ENCODE measurements at places on chromosomes 16 and 17. TPM values are rescaled to one million over a fixed set of nuclear protein-coding genes. Genes with fewer than 3 reads are reported as not detected.

DNA sequence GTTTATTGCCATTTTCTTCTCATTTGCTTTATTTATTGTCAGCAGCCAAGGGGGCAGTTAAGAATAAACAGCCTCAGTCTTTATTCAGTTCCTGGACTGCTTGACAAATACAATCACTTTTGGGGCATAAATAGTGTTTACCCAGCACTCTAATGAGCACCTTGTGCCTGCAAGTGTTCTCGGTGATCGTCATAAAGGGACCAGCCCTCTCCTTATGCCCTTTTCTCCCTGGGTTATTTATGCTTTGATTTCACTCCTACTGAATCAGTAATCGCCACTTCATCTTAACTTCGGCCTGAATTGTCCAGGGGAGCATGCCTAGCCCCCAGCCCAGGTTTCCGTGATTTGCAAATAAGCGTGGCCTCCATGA is 55.7 kb upstream of the CACNG5 start:
- peaks cover 6% of the 10 kb centered on the region for H3K4me1 ChIP-seq
- no peaks in the 10 kb centered on the region for H3K36me3 ChIP-seq
- no peak overlapping the region for H3K4me3 ChIP-seq
- H3K27ac ChIP-seq: no peak overlapping the region
- no peak for DNase-seq
- H3K27me3 ChIP-seq: no peaks in the 10 kb centered on the region

GRCh38 chr16:8589900-8590688 is at the start of gene TMEM114:
TSS of gene TMEM114 (minus strand) at chr16:8590511. CDS start at chr16:8589838, 673 bp downstream.
- H3K4me3 ChIP-seq: peak within 1 kb of the TSS; percentile 9
- DNase-seq: no peak
- no peak within 1 kb of the TSS for H3K27ac ChIP-seq
- peaks cover 19% of the 10 kb centered on the region for H3K27me3 ChIP-seq

DNA sequence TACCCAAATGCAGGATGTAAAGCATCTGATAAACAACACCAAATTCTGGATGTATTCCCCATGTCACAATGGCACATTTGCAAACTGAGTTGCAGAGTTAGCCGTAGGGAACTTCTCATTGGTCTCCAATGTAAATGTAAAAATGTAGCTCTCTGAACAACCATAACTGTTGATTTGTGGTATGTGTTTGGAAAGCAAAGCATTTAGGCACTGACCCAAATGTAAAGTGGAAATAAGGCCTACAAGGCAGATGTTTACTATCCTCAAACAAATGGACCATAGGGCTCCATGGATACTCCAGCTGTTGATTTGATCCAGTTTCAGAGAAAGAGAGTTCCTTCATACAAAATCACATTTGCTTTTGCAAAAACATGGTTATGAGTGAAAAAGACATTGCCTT is 223.0 kb upstream of the ELAC2 start:
- H3K27me3 ChIP-seq: no peaks in the 10 kb centered on the region
- no peak overlapping the region for H3K27ac ChIP-seq
- no peak for DNase-seq
- no peak overlapping the region for H3K4me3 ChIP-seq
- H3K4me1 ChIP-seq: no peaks in the 10 kb centered on the region

The EMP2 gene
- total RNA-seq: 25.8 TPM

The CHST6 gene
- total RNA-seq: 0.79 TPM

Measured in kidney (tissue), 22 donors.